ENCODE measurements at places on chromosomes 12 and 14.

DNA sequence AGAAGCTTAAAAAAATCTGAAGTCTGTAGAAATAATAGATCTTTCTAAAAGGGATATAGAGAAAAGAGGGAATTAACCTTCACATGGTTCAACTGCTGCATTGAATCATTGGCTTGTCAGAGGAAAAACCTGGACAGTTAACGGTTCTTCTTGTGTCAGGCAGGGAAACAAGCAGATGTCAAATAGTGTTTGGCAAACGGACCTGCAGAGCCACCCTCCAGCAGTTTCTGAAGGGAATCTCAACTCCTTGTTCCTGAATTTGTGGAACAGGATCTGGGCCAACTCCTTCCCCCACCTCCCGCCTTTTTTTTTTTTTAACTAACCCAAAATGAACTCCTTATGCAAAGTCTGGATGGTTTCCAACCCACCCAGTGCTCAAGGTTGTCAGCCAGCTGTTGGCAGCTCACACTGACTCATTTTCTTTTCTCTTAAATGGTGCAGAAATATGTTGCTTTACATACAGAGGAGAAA is 187.3 kb downstream of the CAND1 start:
- no peaks in the 10 kb centered on the region for H3K36me3 ChIP-seq
- H3K27ac ChIP-seq = no peak overlapping the region
- no peaks in the 10 kb centered on the region for H3K27me3 ChIP-seq
- H3K4me3 ChIP-seq = no peak overlapping the region
- no peaks in the 10 kb centered on the region for H3K4me1 ChIP-seq

GRCh38 chr14:67538501-67538900 is 5.4 kb downstream of the PLEKHH1 start:
- H3K27me3 ChIP-seq = no peaks in the 10 kb centered on the region
- H3K36me3 ChIP-seq = no peaks in the 10 kb centered on the region
- H3K4me1 ChIP-seq = no peaks in the 10 kb centered on the region
- H3K27ac ChIP-seq = no peak overlapping the region
- H3K4me3 ChIP-seq = no peak overlapping the region

GRCh38 chr14:77306416-77306815 is 14.3 kb downstream of the POMT2 start:
- H3K27ac ChIP-seq = no peak overlapping the region
- H3K4me3 ChIP-seq = no peak overlapping the region
- no peaks in the 10 kb centered on the region for H3K36me3 ChIP-seq
- H3K4me1 ChIP-seq = no peaks in the 10 kb centered on the region

- no peaks in the 10 kb centered on the region for H3K4me1 ChIP-seq
- no peaks in the 10 kb centered on the region for H3K27me3 ChIP-seq
- no peak overlapping the region for H3K4me3 ChIP-seq
- DNase-seq = no peak
- no peak overlapping the region for H3K27ac ChIP-seq
Measured at GRCh38 chr14:60235440-60235839, 13.6 kb upstream of the PPM1A start.

- H3K36me3 ChIP-seq = no peaks in the 10 kb centered on the region
- H3K4me3 ChIP-seq = no peak overlapping the region
- DNase-seq = no peak
- no peaks in the 10 kb centered on the region for H3K4me1 ChIP-seq
Measured at GRCh38 chr14:69895109-69895508, 15.9 kb downstream of the SMOC1 start.
